Activated CD8-positive, alpha-beta memory T cell treated with anti-CD3 and anti-CD28 coated beads, Interleukin-2, amount 10 ng/mL, durations not matched to agents 7 days and 5 days (primary cell): ENCODE measurements at places on chromosomes 2 and 18. TPM values are rescaled to one million over a fixed set of nuclear protein-coding genes. Genes with fewer than 3 reads are reported as not detected.
A peak's percentile ranks its signal among the peaks of the same experiment; 100 is the strongest.

GRCh38 chr2:31654241-31654640 lies 73.5 kb upstream of the SRD5A2 start:
- no peak for DNase-seq

DNA sequence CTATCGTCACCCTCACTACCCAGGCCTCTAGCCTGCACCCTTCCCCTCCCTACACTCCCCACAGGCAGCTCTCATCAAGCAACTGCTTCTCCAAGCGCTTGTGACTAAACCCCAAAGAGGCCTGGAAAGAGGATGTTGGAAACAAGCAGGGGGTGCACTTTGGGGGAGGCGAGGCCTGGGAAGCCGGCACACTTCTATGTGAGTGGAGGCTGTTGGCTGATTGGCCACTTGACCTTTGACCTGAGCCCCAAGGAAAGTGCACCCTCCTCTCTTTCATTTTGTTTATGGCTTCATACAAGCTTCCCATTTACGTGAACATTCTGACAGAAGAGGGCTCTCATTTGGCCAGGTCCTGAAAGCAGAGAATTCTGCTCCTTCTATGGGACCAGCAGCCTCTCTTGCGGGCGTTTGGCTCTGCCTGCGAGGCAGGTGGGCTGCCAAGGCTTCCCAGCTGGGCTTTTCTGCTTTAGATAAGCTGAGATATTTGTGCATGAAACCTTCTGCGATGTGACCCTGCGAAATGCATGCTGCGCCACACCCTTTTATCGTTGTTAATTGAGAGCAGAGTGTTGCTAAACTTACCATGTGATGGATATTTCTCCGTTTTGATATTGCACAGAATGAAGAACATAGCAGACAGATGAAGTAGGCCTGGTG lies 134.8 kb upstream of the NCK2 start:
- DNase-seq: no peak

DNA sequence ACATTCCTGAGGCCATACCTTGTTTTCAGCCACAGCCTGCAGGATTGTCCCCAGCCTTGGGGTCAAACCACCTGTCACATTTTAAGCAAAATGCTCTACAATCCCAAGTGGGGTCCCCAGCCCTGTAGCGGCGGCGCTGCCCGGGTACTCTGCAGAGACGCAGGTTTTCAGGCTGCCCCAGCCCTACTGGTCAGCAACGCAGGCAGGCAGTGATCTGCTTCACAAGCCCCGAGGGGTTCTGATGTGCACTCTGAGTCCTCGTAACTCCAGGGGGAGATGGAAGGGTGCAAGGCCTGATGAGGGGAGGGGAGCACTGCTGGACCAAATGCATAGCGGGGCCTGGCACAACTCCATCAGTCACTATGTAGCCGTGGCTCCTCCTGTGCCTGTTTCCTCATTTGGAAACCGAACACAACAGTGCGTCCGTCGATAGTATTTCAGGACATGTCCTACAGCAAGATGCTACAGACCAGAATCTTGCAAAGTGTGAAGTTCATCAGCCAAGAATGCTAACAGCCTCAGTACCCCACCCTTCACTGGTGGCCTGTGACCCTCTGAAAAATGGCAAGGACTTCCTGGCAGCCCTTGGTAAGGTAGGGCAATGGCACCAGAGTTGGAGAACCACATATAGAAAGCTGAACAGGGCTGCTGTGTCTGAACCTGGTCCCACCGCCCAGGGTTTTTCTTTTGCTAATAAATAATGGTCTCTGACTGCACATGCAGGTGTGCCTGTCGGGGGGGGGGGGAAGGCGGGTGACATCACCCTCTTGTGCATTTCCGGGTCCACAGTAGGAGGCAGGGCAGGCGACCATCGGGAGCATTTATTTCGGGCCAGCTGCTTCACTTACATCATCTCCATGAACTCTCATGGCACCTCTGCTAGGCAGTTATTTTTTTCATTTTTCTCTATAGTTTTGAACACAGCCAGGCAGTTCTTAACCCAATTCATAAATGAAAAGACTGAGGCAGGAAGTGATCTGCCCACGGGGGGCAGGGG lies 50.6 kb upstream of the TFCP2L1 start:
- DNase-seq: no peak

- DNase-seq: no peak
These were observed 31.1 kb upstream of the ACTR3 start for GRCh38 chr2:113858764-113859163.

DNA sequence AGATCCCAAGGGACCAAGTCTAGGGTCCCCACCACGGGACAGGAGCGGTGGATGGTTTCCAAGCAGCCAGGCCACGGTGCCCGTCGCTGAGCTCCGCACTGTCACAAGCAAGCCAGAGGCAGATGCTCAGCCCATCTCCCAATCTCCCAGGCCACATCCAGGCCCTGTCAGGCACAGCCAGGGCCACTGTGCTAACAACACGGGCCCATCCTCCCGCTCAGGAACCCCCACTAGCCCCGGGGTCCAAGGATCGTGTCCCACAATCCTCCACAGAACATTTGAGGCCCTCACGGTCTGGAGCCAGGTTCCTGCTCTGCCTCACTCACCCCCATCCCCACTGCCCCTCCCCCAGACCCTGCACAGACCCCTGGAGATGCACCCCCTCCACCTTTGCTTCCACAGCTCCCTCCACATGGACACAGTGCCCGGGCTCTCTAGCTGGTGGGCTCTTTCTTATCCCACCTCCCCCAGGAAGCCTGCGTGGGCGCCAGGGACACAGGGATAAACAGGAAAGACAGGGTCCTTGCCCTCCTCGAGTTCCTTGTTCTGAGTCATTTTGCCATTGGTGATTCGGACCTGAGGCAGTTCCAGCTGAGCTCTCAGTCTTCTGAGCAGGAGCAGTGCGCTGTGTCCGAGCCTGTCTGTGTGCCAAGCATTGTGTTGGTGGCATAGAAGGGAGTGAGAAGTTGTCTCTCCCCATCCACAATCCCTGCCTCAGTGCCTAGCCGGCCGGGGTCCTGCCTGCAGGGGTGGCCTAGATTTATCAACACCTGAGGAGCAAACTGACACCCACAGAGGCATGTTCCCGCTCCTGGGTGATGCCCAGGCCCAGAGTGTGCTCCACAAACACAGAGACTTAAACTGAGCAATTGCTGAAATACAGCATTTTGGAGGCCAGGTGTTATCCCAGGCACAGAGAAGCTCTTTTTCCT lies 7.0 kb downstream of the CROCC2 start:
- DNase-seq: no peak

GRCh38 chr2:205712508-205712907 lies 30.2 kb downstream of the NRP2 start:
- no peak for DNase-seq

- DNase-seq: no peak
These were observed 18.4 kb upstream of the DSC2 start for GRCh38 chr18:31120594-31120993.

DNA sequence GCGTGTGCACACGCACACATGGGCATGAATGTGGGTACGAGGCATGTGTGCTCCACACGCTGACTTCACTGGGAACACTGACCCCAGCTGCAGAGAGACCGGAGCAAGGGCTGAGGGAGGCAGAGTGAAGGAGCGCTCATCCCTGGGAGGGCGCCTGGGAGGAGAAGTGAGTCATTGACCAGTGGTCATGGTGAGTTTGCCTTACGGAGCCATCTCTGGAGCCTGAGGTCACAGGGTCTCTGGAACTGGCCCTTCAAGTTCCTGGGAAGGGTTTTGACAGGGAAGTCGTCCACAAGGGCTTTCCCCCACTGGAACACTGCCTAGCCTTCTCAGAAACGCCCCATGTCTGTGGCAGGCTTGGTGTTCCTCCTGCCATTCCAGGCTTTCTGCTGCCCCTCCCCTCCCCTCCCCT lies 14.3 kb upstream of the TMEM185B start:
- no peak for DNase-seq

GRCh38 chr2:233380132-233380895 lies 26.0 kb downstream of the DGKD start:
- no peak for DNase-seq

GRCh38 chr2:74653589-74653984 lies 460 bp upstream of the SEMA4F start:
- no peak for DNase-seq

- peak; percentile 61 for DNase-seq
These were observed 35.8 kb upstream of the SCLY start for GRCh38 chr2:238024986-238025385.

GRCh38 chr18:12102136-12102842 lies 8.6 kb downstream of the ANKRD62 start:
- DNase-seq: no peak

DNA sequence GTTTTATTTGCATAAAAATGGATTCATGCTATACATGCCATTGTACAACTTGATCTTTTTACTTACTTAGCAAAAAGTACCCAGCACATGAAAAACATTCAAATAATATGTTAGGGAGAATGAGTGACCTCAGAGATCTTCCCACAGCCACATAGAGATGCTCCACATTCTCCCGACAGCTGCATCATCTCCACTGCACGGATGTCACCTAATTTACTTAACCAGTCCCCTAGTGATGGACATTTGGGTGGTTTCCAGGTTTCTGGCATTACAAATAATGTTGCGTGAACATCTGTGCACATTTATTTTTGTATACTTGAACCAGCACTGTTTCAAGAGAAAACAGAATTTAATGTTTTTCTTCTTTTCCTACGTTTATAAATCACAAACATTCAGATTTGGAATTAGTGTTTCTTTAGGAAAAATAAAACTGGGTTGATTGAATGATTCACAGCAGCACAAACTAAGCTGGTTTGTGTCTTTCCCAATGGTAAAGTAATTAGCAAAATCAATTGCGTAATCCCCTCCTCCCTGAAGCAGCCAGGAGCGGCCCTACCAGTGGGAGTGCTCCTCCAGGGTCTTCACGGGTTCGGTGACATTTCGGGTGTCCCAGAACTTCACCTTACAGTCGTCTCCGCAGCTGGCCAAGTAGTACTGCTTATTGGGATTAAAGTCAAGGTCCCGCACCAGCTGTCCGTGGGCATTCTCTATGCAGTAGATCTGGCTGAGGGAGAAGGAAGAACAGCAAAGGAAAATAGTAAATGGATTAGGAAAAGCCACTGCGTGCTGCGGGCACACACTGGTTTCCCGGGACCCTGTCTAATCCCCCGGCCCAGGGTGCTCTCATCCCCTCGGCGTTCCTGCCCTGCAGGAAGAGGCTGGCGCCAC lies 183.9 kb downstream of the EIPR1 start:
- DNase-seq: no peak

DNA sequence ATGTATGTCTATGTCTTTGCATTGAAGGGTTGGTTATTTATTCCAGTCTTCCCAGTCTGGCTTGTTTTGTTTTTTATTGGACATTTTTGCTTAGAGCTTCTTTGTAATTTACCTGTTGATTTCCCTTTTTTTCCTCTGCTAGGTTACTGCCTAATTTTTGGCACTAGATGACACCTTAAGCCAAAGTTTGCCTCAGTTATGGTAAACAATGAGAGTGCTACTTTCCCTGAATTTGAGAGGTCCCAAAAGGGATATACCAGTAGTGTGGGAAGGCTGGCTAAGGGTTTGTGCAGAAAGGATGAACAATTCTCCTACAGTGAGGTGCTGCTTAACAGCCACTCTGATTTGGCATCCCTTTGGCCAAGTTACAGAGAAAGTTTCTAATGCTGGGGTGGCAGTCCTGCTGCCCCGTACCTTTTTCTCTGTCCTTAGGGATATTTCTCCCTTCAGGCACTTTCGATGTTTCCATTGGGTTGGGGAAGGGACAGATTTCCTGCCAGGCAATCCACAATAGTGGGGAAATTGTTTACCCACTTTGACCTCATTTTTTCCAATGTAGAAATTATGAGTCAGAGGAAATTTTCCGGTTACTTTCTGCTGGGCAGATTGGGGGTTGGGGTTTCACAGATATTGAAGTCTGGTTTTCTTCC lies 354.9 kb downstream of the PTPRM start:
- DNase-seq: no peak

The TMEM247 gene
- not detected for total RNA-seq

The EGR4 gene
- total RNA-seq: 0.15 TPM

The PER2 gene
- total RNA-seq: 11.5 TPM

The RBMS1 gene
- total RNA-seq: 41.8 TPM

The CPLX4 gene
- not detected for total RNA-seq

The IL1B gene
- 0.14 TPM for total RNA-seq
